ENCODE measurements at places on chromosomes 5 and 9.

DNA sequence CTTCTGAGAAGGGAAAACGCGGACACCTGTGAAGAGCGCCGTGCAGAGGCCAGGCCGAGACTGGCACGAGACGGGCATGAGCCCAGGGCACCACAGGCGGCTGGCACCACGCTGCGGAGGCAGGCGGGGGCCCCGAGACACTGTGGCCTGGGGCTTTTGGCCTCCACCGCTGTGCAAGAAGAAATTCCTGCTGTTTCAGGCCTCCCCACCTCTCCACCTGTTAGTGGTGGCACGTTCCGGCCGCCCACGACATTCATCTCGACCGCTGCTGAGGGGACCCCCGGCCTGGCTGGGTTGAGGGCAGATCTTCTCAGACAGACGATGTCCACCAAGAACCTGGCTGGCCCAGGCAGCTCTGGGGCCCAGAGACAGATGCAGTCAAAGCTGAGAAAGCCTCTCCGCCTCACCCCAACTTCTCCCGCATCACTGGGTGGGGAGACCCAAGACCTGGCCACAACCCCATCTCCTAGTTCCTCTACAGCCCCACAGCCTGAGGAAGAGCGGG is 11.5 kb downstream of the NACC2 start:
- DNase-seq, result no peak

DNA sequence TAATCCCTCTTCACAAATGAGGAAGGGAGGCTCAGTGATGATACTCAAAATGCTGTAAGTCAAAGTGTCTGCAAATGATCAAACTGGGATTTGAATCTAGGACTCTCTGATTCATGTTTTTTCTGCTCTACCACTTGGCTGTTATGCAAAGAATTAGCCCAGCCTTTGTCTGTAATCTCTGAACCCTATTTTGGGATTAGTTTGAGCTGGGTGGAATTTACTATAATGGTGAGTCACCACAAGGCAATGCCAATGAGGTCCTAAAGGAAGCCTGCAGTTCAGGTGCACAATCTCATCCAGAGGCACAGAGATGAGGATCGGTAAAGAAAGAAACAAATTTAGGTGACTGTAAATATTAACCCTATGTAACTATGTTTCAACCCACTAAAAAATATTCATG is 29.2 kb downstream of the RFK start:
- no peak for DNase-seq

DNA sequence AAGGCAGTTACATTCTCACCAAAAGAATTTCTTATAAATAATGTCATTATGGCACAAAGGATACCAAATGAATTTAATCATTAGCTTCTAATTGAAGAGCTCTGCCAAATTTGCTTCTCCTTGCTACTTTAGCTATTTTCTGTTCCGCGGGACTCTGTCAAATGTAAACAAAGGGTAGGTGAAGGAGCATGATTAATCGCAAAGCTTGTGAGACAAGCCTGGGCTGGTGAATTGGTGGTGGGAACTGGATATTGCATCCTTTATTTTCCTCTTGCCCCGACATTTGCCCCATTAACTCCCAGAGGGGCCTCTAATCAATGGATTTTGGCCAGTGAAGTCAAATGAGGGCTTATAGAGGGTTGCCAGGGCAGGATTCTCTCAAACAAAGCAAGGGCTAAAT is 234.2 kb upstream of the RFX3 start:
- no peak for DNase-seq

GRCh38 chr9:127380479-127380878 is 16.5 kb upstream of the SLC2A8 start:
- peak; percentile 26 for DNase-seq

- DNase-seq, result no peak
Observed at GRCh38 chr5:86565197-86565789, 52.4 kb upstream of the COX7C start.

DNA sequence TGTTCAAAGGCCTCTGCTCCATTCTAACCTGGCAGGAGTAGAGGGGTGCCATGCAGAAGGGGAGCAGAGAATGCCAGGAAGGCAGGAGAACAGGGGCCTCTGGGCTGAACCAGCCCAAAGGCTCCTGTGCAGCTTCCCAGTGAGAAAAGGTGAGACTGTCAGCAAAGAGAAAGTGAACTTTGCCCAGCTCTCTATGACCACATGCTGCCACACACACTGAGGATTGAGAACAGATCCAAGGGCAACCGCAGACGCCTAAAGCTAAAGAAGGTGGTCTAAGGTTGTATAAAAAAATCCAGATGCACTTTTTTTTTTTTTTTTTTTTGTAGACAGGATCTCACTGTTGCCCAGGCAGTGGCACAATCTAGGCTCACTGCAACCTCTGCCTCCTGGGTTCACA is 51.4 kb downstream of the ALDH7A1 start:
- no peak for DNase-seq

GRCh38 chr9:100372648-100373047 is 19.9 kb upstream of the TEX10 start:
- no peak for DNase-seq

DNA sequence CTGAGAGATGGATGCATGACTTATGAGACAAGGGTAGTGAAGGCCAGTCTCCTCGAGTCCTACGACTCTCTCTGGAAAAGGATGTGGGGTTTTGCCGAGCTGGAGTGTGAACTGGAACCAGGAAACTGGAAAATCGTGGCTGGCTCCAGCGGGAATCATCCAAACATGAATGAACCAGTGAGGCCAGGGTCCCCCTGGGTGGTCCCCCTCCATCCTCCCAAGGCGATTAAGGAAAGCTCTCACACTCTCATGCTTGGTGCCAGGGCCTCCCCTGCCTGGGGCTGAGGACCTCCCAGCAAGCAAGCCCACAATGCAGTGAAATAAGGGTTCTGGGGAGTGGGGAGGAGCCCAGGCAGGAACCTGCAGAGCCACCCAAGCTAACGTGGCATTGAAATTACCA is 9.6 kb upstream of the AMBP start:
- peak; percentile 11 for DNase-seq

- no peak for DNase-seq
Observed at GRCh38 chr9:126775926-126776325, 28.9 kb upstream of the ZBTB43 start.

- DNase-seq, result no peak
Observed at GRCh38 chr5:59517926-59518585, 375.5 kb downstream of the PDE4D start.

DNA sequence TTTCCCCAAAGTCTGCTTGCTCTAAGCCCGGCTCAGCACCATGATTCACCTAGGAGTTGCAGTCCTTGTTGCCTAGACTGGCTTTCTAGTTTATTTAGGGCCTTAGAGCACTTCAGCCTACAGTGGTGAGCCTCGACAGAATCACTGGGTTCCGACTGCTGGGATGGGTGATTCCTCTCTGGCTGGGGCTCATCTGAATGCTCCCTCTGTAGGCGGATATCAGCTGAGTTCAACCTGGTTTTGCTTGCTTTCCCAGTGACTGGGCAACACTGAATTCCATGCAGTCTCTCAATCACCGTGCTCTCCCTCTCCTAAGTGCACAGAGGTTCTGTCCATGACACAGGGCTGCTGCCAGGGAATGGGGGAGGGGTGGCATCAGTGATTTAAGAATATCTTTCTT is 54.1 kb downstream of the OSMR start:
- no peak for DNase-seq

- DNase-seq, result no peak
Observed at GRCh38 chr5:179816796-179817469, 3.8 kb upstream of the SQSTM1 start.

DNA sequence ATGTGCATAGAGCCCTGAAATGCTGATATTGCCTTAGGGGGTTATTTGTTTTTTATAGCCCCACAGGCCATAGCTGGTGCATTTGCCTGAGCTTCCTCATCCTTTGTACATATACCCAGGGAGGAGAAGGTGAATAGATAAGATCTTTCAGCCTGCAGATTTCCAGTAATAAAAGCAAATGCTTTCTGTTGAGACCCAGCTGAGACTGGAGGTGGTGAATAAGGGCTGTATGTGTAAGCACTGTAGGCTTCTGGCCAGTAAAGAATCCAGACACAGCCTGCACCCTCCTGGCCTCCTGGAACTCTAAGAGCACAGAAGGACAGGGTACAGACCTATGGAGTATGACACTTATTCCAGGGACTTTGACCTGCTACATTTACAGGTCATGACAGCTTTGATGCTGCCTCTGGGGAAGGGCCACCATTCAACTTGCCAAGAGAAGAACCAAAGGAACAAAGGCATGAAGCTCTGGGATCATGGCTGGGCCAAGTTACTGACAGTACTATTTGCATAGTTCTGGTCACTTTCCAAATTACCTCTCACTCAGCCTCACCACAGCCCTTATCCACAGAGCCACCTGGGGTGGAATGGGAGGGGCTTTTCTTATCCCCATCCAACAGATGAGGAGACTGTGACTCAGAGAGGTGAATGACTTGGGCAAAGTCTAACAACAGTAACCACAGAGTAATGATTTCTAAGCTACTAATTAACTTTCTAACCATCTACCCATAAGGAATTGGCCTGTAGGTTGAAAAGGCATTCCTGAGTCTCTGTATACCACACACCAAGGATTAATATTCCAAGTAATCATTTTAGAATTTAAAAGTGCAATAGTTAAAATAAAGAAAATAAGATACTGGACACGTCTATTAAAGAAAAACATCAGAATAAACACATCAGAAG is 604.5 kb upstream of the KLF4 start:
- no peak for DNase-seq

DNA sequence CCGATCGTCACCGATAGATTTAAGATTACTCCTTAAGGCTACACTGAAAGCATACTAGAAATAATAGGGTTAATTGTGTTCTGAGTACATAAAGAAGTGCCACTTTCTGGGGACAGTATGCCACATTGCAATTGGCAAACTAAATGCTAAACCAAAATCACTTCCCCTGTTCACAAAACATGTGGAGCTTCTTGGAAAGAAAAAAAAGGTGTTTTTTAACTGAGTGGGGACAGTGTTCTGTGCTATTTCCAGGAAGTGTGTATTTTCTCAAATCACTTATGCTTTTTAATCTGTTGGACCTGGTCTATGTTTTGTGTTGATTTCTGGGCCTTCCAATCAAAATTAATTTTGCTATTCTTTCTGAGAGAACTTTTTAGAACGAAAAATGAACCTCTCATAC is 149.3 kb upstream of the MPDZ start:
- DNase-seq, result no peak

GRCh38 chr9:114282507-114282906 is 40.4 kb upstream of the ORM1 start:
- no peak for DNase-seq

GRCh38 chr5:172110921-172111851 is 76.8 kb downstream of the STK10 start:
- peak; percentile 89 for DNase-seq

- no peak for DNase-seq
Observed at GRCh38 chr5:153953411-153953810, 85.3 kb downstream of the FAM114A2 start.

- DNase-seq, result no peak
Observed at GRCh38 chr9:108994695-108995094, 18.6 kb downstream of the CTNNAL1 start.
